Astrocyte of the hippocampus (primary cell): ENCODE measurements at places on chromosomes 12 and 14.
A peak's percentile ranks its signal among the peaks of the same experiment; 100 is the strongest.

DNA sequence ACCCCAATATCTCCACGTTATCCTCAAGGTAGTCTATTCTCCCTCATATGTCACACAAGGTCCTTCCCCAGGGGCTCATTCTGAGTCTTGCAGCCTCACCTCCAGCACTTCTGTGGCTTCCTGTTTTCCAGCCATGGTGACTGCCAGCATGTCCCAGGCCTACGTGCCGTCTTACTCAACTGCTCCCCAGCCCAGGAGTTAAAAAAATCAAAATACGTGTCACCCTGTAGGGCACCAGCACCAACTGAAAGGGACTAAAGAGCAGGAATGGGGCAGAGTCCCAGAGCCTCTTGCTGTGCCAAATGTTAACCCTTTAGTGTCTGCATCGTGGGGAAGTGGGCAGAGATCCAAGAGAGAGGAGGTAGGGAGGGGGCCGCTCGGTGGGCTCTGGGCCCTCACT is 37.0 kb upstream of the MED13L start:
- DNase-seq = no peak

- peak; percentile 89 for DNase-seq
These were observed 2.3 kb downstream of the PAPLN start for GRCh38 chr14:73239393-73240241.

GRCh38 chr14:39025250-39025809 is 77.7 kb downstream of the SEC23A start:
- no peak for DNase-seq

DNA sequence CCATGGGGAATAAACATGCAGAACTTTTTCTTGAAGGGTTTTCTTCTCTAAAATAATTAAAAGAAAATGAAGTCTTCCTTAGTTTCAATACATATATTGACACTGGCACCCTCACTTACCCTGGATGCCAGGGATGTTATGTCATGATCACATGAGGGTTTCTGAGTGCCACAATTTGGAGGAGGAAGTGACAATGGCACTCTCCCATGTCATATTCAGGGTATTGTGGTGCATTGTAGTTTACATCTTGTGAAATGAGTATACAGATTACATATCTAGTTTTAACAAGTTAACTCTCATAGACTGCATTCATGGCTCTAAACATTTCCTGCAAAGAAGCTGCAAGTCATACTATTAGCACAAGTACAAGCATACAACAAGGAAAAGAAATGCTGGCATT is 37.7 kb downstream of the CCDC177 start:
- no peak for DNase-seq

DNA sequence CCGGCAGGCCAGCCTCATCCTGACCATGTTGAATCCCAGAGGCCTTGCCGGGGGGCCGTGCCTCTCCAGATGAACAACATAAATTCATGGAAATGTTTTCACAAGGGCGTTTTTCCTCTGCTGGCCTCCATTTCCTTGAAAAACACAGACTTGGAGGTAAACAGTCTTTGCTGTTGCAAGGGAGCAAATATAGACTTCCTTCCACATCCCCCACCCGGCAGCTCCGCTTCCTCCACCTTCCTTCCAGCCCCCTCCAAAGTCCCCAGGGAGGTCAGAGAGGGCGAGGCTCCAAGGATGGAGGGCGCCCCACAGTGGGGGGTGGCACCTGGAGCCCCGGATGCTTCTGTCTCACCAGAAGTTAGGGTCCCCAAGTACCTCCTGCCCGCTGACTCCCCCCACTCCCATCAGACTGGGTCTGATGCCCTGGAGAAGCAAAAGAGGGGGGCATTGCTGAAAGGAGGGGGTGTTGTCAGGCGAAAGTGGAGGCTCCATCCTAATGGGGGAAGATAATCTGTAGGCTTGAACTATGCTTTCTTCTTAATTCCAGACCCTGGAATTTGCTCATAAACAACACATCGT is 31.1 kb downstream of the CALM1 start:
- DNase-seq = no peak

DNA sequence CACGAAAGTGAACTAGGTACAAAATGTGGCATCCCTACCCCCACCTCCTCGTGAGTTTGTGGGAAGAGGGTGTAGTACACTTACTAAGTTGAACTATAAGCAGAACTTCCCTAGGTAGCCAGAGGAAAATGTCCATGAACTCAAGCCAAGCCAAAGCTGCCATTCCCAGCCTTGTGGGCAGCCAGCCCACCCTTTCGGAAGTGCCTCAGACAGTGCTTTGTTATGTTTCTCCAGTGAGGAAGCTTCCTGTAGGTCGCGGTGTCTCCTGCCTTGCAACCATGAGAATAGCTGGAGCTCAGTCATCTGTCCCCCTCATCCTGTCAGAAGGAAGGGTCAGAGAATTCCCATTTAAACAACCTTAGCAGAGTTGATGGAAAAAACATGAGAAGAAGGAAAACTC is 266.9 kb downstream of the DUSP6 start:
- no peak for DNase-seq

DNA sequence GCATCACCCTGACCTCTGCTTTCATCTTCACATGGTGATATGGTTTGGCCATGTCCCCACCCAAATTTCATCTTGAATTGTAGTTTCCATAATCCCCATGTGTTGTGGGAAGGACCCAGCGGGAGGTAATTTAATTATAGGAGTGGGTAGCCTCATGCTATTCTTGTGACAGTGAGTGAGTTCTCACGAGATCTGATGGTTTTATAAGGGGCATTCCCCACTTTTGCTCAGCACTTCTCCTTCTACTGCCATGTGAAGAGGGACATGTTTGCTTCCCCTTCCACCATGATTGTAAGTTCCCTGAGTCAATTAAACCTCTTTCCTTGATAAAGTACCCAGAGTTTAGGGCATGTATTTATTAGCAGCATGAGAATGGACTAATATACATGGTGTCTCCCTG is 38.2 kb downstream of the TMBIM6 start:
- DNase-seq = no peak

DNA sequence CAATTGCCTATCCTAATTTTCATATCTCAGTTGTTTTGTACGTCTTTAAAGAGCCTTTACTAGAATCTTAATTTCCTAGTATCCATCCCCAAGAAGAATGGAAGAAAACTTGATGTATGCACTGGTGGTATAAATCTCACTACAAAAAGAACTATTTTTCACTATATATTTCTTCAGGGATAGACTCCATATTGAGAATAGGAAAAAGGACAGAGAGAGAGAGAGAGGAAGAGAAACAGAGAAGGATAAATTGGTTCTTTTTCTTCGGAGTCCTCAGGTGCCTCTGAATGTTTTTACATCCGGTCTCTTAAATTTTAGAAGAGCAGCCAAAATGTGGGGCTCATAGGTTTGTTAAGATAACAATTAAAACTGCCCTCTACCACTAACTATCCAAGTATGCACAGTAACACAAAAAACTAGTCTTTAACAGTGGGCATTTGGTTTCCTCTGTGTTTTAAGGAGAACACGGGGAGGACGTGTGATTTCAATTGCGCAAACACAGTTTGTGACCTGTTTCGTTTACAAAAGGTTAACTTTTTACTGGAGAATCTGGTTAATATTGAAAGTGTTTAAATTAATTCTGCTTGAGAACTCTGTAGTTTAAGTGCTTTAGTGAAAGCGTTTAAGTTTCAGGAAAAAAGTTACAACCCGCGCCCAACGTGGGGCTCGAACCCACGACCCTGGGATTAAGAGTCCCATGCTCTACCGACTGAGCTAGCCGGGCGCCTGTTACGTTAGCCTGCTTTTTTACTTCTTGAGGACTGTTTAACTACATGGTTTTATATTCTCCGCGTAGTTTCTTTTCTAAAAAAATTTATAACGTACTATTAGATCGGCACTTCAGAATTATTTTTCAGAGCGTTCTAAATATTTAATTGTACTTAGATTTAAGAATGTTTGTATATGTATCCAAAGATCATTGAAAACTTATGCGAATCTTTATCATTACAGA is 5.1 kb upstream of the PSMA3 start:
- peak; percentile 75 for DNase-seq

DNA sequence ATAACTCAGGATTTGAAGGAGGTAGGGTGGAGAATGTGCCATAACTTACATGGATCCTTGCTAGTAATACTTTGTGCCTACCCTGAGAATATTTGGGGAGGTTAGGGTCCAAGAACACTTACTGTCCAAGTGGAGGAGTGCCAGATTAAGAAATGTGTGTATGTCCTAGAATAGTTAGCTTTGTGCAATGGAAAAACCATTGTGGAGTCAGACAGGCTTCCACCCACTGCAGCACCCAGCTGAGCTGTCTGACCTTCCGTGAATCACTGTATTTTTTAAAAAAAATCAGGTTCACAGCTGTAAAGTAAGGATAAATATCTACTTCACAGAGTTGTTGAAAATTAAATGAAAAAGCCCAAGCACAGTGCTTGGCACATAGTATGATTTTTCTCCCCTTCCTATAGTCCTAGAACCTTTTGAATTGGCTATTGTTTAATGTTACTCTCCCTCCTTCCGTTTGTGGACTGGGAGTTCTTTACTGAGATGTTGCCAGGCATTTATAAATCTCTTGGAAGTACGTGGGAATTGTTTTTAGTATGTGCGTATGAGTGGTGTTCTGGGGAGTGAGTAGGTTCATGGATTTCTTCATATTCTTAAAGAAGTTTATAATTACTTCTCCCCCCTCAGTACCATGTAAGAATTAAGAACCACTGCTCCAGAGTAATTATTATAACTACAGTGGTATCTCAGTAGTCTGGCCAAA is 9.2 kb downstream of the RAB21 start:
- no peak for DNase-seq

- no peak for DNase-seq
These were observed 8.6 kb downstream of the SPTLC2 start for GRCh38 chr14:77607741-77608302.

- no peak for DNase-seq
These were observed 20.5 kb upstream of the COL2A1 start for GRCh38 chr12:48024735-48025134.

DNA sequence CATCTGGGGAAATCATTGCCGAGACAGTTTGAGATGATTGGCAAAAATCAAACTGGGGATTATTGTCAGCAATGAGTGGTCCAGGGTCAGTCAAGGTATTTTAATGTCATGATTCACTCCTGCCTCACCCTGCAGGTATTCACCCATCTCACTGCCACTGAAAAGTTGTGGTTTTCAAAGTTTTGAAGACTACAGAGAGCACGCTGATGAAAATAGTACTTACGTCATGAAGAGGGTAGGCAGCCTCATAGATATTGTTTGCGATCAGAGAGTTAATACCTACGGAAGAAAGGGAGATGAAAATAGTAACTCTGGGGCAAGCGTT is 138.0 kb downstream of the ANO2 start:
- peak; percentile 38 for DNase-seq

- DNase-seq = no peak
These were observed 14.1 kb downstream of the TEDC1 start for GRCh38 chr14:105505101-105505500.

GRCh38 chr12:79298506-79298905 is 392.3 kb downstream of the PAWR start:
- DNase-seq = no peak

DNA sequence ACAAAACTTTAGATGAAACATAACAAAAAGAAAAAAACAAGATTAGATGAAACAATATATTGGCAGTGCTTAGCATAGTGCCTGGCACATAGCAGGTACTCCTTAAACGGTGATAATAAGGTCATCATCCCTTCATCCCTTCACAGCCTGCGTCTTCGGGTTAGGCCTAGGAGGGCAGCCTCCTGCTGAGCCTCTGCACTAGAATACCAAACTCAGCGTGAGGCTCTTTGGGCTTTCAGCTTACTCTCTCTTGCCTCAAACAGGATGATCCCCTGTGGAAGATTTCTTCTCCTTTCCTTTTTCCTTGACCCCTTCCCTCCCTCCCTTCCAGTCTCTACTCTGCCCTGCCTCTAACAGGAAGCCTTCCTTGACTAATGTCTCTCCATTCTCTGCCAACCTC is 14.4 kb upstream of the FIGNL2 start:
- DNase-seq = peak; percentile 24

DNA sequence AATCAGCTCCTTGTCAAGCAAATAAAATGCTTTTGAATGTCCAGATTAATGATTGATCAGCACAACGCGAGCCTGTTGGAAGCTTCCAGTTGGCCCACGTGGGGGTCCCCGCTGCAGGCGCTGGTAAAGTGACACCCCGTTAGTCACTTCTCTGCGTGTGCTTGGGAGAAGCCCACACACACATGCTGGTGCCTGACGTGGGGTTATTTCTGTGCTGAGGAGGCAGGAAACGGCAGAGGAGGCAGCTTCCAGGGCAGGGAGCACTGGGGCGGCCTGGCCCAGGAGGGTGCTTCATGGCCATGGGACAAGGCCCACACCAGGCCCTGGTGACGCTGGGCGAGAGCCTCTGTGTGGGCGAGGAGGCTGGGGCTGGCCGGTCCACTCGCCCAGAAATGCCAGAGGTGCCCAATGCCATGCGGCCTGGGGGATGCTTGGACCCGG is 101.5 kb downstream of the KIF26A start:
- DNase-seq = no peak

DNA sequence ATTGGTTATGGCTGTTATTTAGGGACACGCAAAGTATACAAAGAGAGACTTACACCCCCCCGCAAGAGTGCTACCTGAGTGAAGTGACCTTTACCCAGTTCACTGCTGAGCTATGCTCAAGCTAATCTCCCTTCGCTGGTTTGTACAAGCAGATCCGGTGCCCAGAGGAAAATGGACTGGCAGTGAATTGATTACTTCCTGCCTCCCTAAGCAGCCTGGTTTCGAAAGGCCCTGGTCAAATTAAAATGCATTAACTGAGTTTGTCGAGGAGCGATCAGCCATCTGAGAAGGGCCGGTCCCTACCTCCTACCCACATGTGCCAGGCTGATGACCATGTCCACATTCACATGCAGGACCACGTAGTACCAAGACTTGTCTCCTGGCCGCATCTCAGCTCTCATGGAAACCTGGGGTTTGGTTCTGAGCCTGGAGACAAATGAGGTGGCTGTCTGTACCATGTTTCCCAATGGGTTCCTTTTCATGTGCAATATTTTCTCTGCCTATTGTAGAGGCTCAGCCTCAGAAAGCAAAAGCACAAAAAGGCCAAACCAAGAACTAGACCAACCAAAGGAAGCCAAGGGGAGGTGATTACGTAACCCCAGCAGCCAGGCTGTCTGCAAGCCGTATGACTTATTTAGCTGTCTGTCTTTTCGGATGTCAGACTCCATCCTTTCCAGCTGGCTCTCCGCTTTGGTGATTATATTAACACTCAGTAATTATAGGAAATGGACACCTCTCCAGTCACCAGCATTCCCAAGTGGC is 284.7 kb upstream of the PWP1 start:
- DNase-seq = peak; percentile 64

DNA sequence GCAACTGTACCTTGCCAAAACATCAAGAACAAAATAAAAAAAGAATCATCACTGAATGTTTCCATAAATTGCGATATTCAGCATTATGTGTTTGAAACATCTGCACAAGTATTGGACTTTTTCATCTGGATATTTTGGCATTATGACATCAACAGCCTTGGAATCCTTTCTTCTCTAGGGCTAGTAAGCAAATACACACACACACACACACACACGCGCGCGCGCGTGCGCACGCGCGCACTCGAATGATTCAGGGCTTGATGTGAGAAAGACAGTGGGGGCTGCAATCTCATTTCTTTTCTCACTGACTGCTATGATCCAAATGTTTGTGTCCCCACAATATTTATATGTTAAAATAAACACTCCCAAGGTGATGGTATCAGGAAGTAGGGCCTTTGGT is 90.0 kb upstream of the SLC38A4 start:
- DNase-seq = peak; percentile 33

GRCh38 chr14:95286645-95287044 is 33.1 kb downstream of the CLMN start:
- DNase-seq = no peak
